Progenitor cell of endocrine pancreas (in vitro differentiated cells): ENCODE measurements at places on chromosomes 7 and 10.

GRCh38 chr10:44627591-44628354, 242.9 kb upstream of the CXCL12 start:
- no peak for DNase-seq

- DNase-seq = no peak
Measured at GRCh38 chr10:48527756-48528155, 77.1 kb downstream of the ARHGAP22 start.

DNA sequence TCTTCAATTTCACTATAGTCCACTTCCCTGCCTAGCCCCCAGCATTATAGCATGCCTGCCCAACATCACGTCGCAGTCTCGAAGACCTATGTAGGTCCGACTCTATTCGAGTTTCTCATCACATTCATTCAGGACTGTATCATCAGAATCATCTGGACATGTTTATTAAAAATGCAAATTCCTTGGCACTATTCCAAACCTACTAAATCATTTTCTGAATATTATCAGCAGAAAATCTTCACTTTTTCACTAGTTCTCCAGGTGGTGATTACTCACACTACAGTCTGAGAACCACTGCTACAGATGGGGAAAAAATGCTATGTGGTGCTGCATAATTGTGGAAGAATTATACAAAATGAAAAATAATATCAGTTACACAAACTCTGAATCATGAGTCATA, 29.3 kb upstream of the ETV1 start:
- no peak for DNase-seq

- DNase-seq = no peak
Measured at GRCh38 chr7:123024989-123025758, 29.7 kb upstream of the TAS2R16 start.

GRCh38 chr7:111787099-111787498, 224.8 kb upstream of the IMMP2L start:
- no peak for DNase-seq

GRCh38 chr7:28076423-28077200, 104.0 kb downstream of the JAZF1 start:
- no peak for DNase-seq

DNA sequence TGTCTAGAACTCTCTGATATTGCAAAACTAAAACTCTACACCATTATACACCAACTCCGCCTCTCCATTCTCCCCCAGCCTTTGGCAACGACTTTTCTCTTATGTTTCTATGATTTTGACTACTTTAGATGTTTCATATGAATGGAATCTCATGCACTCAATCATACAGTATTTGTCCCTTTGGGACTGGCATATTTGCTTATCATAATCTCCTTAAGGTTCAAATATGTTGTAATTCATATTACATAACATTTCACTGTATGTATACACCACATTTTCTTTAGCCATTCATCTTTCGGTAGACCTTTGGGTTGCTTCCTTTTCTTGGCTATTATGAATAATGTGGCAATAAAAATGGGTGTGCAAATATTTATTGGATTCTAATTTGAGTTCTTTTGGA, 164.4 kb downstream of the ARL4A start:
- DNase-seq = no peak

GRCh38 chr7:149330914-149331567, 69.0 kb downstream of the ZNF783 start:
- DNase-seq = no peak

DNA sequence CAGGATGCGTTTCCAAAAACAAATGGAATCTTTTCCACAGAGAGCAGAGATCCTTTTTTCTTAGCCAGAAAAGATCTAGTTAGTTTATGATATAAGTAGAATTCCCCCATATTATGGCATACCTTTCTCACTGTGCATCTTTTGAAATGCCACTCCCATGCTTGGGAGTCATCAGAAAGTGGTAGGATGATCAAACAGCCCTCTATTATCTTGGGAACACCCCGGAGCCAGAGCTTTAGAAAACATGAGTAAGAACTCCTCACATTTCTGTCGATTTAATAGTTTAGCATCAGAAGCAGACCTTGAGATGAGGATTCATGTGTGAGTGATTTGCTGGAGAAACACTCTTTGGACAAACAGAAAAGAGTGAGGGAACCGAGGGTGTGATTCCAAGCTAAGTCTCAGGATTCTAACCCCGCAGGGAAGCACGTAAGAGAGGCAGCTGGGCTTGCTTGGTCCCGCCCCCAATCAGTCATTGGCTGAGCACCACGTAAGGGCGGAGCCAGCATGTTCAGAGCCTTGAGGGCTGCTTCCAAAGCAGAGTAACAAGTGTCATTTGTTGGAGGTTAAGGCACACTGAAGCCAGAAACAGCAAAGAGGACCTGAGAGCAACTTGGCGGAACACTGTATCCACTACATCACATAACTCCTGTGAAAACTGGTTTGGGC, 43.7 kb upstream of the NXPH1 start:
- peak; percentile 44 for DNase-seq

GRCh38 chr10:122567056-122567660, 6.6 kb downstream of the DMBT1 start:
- no peak for DNase-seq

DNA sequence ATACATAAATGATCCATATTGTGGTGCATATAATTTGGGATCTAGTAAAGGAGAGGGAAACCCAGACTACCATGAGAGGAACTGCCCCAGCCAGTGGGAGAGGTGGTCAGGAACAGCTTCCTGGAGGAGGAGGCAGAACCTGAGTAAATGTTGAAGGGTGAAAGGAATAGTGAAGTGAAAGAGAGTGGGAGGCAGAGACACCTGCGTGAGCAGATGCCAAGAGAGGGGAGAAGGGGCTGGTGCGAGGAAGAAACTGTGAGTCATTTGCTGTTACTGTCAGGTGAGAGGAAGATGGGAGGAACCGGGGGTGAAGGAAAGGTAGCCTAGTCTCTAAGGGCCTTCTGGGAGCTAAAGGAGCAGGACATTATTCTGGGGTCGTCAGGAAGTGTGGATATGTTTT, 294.8 kb downstream of the GRID1 start:
- DNase-seq = no peak

DNA sequence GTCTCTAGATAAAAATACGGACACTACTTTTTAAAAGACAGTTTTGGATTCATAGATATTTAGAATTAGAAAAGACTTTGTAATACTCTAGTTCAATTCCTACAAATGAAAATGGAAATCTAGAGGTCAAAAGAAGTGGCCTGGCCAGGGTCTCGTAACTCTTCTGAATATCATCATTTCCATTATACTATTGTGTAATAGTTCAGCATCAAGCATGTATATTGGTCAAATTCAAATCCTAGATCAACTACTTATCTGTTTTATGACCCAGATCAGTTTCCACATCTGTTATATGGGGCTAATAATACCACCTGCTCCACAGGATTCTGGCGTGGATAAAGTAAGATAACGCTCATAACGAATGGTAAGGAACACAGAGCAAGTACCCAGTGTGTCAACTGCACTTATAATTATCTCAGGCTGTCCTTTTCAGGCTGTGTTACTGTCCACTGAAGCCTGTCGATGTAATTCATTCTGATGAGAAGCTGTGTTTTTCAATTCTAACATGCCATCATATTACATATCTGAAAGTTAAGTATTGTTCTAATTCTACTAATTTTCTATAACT, 54.3 kb downstream of the ARHGAP21 start:
- no peak for DNase-seq

DNA sequence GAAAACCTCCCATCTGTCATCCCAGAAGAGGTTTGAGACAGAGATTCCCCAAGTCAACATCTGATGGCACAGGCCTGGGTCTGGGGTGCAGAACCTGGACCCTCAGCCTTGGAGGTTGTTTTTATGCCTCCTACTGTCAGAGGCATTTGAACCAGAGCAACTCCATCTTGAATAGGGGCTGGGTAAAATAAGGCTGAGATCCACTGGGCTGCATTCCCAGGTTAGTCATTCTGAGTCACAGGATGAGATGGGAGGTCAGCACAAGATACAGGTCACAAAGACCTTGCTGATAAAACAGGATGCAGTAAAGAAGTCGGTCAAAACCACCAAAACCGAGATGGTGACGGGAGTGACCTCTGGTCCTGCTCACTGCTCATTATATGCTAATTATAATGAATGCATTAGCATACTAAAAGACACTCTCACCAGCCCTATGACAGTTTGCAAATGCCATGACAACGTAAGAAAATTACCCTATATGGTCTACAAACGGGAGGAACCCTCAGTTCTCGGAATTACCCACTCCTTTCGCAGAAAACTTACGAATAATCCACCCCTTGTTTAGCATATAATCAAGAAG, 92.0 kb downstream of the ITGA8 start:
- DNase-seq = no peak

- DNase-seq = no peak
Measured at GRCh38 chr7:151361193-151361959, 19.8 kb downstream of the NUB1 start.

- DNase-seq = no peak
Measured at GRCh38 chr10:17880601-17881000, 71.1 kb upstream of the SLC39A12 start.

DNA sequence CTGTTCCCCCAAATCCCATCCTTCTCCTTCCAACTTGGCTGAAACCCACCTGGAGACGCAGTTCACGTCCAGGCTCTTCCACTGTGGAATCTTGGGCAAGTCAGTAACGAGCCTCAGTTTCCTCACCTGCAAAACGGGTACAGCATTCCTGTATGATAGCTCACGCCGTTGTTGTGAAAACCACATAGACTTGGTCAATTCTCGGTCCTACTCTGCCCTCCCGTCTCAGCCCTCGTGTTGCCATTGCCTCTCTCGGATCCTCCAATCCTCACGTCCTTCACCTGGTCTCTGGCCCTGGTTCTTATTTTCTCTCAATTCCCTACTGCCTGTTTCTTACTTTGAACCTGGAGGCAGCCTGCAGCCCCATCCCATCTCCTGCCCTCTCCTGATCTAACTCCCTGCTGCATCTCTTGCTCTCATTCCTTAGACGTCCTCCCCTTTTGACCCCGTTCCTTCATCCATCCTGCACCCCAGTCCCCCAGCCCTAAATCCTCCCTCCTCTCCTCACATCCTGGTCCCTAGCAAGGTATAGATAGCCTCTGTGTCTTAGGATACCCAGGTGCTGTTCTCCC, 2.0 kb upstream of the MUC12 start:
- DNase-seq = no peak

GRCh38 chr7:75638594-75639070, 100.1 kb downstream of the HIP1 start:
- DNase-seq = peak; percentile 47

GRCh38 chr10:122413327-122413726, 38.8 kb downstream of the PLEKHA1 start:
- no peak for DNase-seq

GRCh38 chr10:114711869-114712250, 53.8 kb upstream of the ABLIM1 start:
- no peak for DNase-seq

DNA sequence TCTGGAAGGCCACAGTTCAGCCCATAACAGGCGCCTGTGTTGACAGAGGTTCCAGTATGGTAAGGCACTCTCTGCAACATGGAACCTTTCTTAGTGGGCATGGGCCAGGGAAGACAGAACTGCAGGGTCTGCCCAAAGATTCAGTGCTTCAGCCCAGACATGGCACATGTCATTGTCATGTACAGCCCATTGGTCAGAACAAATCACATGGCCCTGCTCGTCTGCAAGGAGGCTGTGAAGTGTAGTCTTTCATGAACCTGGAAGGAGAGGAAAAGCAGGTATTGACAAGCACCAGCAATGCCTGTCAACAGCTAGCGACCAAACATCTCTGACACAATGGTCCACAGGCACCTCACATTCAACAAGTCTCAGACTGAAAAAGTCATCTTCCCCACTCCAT, 30.4 kb upstream of the CHCHD3 start:
- DNase-seq = no peak

DNA sequence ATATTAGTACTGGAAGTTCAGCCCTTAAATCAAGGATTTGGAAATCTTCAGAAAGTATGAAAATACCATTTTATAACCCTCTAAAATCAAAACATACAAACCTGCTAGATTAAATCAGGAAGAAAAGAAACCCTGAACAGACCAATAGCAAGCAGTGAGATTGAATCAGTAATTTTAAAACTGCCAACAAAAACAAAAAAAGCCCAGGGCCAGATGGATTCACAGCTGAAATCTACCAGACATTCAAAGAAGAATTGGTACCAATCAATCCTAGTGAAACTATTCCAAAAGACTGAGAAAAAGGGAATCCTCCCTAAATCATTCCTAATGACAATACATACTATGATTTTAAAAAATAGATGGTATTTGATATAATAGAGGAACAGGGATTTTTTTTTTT, 70.1 kb downstream of the MCU start:
- no peak for DNase-seq

GRCh38 chr7:150736864-150737263, 354 bp upstream of the GIMAP5 start:
- DNase-seq = no peak

GRCh38 chr7:74175340-74175739, 1.2 kb downstream of the EIF4H start:
- no peak for DNase-seq

GRCh38 chr10:63363951-63364350, 101.8 kb downstream of the JMJD1C start:
- no peak for DNase-seq

DNA sequence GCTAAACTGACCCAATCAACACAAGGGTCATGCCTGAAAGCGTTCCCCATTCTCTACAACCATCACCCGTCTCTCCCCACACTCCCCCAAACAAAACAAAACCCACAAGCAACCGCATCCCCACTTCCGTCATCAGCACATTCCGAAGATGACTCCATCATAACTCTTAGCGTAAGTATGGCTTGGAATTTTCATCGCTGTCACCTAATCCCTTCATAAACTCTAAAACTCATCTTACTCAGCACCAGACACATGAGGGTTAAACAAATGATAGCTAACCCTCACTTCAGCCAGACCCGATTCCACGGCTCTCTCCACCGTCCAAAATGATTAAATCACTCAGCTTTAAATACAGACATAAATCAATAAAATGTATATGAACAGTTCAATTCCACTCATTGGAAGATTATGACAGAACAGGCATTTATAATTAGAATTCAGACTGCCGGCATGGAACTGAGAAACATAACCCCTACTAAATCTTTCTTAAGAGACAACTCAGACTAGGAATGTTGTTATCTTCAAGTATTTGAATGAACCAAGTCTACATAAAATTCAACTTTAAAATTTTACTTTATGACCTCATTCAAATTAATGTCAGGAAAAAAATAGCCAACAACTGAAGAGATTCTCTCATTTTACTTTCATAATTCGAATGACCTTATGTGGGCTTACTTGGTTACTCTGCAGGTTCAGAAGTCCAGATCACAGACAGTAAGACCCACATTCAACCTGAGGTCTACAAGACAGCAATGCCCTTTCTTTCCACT, 215.9 kb downstream of the PARD3 start:
- DNase-seq = no peak

GRCh38 chr10:132111871-132112341, 46.2 kb downstream of the JAKMIP3 start:
- no peak for DNase-seq

- no peak for DNase-seq
Measured at GRCh38 chr7:112945046-112945445, 141.6 kb downstream of the GPR85 start.
